ENCODE measurements at places on chromosomes 7 and 10. TPM values are rescaled to one million over a fixed set of nuclear protein-coding genes. Genes with fewer than 3 reads are reported as not detected.

The INHBA gene
- 7.0 TPM for polyA plus RNA-seq

The ANXA8 gene
- polyA plus RNA-seq = not detected

The PKD2L1 gene
- 0.10 TPM for polyA plus RNA-seq

The HOXA5 gene
- polyA plus RNA-seq = 70.8 TPM

The LRRC61 gene
- polyA plus RNA-seq = 20.8 TPM

The ABCC2 gene
- 11.8 TPM for polyA plus RNA-seq

The EIF5AL1 gene
- 3.0 TPM for polyA plus RNA-seq

The VENTX gene
- 0.08 TPM for polyA plus RNA-seq

The ABCF2 gene
- 25.7 TPM for polyA plus RNA-seq

Measured in left renal cortex interstitium (tissue), 4 donors.